ENCODE measurements at places on chromosomes 13 and 19.

- DNase-seq = no peak
Observed at GRCh38 chr19:12866416-12867119, 14.7 kb downstream of the DNASE2 start.

DNA sequence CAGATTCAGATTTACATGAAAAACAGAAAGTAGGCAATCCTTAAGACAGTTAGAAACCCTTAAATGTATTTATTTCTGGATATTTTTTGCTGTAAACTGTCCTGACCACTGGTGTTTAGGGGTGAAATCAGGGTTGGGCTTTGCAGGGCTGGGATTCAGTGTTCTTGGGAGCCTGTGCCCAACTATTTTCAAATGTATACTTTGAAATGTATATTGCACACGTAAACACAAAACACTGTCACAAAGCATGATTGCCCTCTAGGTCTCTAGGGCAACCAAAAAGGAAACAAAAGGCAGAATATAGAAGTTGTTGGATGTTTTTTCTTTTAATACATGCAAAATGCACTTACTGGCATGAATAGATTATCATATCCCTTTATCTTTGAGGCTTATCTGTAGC is 1185.4 kb downstream of the DIAPH3 start:
- no peak for DNase-seq

- no peak for DNase-seq
Observed at GRCh38 chr13:27151798-27152599, 19.6 kb downstream of the USP12 start.

DNA sequence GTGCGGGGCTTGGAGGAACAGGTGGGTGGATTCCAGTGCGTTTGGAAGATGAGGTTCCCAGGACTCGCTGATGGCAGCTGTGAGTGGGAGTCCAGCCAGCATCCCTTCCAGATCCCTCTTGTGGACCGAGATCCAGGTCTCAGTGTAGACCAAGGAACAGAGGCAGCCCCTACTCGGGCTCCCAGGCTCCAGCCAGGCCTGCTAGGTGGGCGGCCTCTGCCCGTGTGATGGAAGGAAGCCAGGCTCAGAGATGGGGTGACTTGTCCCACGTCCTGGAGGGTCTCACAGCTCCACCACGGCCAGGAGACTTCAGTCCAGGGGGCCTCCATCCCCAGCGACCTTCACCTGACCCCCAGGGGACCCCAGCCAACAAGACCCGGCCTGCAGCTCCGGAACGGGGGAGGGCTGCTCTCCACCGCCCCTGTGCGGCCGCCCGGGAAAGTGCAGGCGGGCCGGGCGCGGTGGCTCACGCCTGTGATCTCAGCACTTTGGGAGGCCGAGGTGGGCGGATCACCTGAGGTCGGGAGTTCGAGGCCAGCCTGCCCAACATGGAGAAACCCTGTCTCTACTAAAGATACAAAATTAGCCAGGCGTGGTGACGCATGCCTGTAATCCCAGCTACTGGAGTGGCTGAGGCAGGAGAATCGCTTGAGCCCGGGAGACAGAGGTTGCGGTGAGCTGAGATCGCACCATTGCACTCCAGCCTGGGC is 729 bp upstream of the MADCAM1 start:
- DNase-seq = no peak

- DNase-seq = peak; percentile 100
Observed at GRCh38 chr19:2096480-2097202, at the start of gene IZUMO4. Gene IZUMO4, plus strand, starts transcription at chr19:2096915. Its CDS starts 31 bp downstream, at chr19:2096946.

DNA sequence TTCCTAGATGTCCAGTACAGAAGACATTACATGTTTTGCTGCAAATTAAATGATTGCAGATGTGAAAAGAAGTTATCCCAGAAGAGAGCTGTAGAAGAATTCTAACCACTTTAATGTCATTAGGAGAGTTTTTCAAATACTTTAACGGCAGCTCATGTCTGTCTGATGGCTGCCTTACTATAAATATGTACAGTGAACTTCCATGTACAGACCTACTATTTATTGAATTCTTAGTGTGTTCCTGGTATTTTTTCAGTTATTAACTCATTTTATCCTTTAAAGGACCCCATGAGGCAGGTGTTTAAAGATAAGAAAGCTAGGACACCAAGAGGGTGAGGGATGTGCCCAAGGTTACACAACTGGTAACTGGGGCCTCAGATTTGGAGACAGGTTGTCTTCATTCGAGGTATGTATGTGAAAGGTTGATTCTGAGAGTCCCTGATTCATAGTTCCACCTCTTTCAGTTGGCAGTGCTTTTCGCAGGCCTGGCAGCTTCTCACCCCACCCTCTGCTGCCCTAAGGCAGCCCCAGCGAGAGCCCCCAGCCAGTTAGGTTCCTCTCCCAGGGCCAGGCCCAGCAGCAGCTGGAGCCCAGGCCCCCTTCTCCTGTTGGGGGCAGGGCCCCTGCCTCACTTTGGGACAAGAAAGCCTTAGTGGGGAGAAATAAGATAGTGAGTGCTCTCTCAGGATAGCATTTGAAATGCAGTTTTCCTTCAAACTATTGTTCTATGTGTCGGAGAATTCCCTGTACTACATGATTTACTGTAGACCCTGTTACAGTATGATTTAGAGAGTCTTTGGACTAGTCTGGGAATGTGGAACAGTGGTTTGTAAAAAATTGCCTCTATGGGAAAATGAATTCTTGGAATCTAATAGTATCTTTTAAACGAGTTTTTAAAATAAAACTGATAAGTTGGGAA is 67.7 kb upstream of the TEX29 start:
- no peak for DNase-seq

DNA sequence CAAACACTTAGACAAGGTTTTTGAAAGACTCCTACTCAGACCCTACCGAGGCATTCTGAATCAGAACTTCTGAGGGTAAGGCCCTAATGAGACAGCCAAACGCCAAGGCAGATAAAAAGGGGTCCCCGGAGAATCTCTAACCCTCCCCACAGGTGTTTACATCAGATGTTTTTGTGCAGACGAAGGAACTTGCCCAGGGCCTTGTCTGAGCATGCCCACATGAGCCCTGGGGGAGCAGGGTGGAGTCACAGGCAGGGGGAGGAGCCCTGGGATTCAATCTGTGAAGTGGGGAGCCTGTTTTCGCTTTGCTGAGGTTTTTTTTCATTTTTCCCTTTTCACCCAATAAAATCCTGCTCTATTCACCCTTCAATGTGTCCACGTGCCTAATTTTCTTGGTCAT is 61.6 kb upstream of the MED4 start:
- DNase-seq = peak; percentile 42

DNA sequence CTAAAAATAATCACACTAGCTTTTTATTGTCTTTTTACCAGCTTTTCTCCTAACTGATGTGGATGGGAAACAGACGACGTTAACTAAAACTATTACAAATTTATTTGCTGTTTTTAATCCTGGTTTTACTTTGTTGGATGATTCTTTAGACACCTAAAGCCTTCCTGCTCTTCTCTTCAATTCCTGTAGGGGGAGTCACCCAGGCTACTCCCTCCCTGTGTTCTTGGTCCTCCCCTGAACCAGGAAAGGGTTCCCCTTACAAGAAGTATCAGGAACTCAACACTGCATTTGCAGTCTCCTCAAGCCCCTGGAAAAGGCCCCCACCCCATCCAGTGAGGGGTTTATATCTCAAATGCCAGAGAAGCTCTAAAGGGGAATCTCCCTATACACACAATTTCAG is 206.1 kb downstream of the SUCLA2 start:
- no peak for DNase-seq

GRCh38 chr13:98089246-98089645 is 53.6 kb upstream of the FARP1 start:
- no peak for DNase-seq

- peak; percentile 86 for DNase-seq
Observed at GRCh38 chr19:20661150-20661819, at the start of gene ZNF626. Gene ZNF626, minus strand, starts transcription at chr19:20661571. Its CDS starts 125 bp downstream, at chr19:20661446.

- no peak for DNase-seq
Observed at GRCh38 chr13:52599037-52599847, 43.0 kb upstream of the HNRNPA1L2 start.

DNA sequence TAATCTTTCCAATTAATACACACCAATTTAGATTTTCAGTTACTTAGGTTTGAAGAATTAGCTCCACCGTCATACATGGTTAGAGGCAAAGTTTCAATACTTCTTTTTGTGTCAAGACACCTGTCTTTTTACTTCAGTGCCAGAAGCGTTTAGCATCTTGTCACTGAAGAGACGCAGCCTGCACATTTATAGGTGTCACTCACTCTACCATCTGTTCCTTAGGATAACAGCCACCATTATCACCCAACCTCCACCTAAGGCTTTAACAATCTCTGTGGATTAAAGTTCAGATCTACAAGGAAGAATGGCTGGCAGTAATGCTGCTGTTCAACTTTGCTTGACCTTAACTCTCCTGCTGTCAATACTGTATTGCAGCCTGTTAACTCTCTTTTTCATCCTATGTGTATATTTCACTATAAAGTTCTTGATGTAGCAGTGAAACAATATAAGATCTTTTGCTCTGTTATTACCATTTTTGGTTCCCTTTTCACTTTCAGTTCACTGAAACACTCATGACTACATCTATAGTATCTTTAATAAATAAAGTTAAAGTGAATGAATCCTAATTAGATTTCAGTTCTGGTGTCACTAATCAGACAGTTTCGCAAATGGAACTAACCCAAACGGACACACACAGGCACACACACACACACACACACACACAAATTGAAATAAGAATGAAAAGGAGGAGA is 435.6 kb downstream of the PCDH9 start:
- no peak for DNase-seq

GRCh38 chr19:7521551-7522071 is 813 bp upstream of the MCOLN1 start:
- DNase-seq = no peak

GRCh38 chr19:48656840-48657474 is 11.0 kb upstream of the CA11 start:
- DNase-seq = no peak

GRCh38 chr19:51513968-51514367 is 12.4 kb upstream of the SIGLEC12 start:
- DNase-seq = no peak

- DNase-seq = no peak
Observed at GRCh38 chr19:54433697-54434096, 15.3 kb upstream of the LENG8 start.

- peak; percentile 31 for DNase-seq
Observed at GRCh38 chr13:19818223-19818842, 35.6 kb upstream of the PSPC1 start.

All from stimulated activated CD4-positive, alpha-beta T cell treated with anti-CD3 and anti-CD28 coated beads, Interleukin-1b, Interleukin-23, amount 100 ng/mL, for 4 hours (primary cell).